H4 (cell line): ENCODE measurements at places on chromosomes 2 and 18. TPM values are rescaled to one million over a fixed set of nuclear protein-coding genes. Genes with fewer than 3 reads are reported as not detected.

COBLL1 gene
- 5.0 and 15.8 TPM in 2 replicates for total RNA-seq

GRCh38 chr18:70142001-70142400, 63.5 kb downstream of the RTTN start:
- no peak for DNase-seq

DNA sequence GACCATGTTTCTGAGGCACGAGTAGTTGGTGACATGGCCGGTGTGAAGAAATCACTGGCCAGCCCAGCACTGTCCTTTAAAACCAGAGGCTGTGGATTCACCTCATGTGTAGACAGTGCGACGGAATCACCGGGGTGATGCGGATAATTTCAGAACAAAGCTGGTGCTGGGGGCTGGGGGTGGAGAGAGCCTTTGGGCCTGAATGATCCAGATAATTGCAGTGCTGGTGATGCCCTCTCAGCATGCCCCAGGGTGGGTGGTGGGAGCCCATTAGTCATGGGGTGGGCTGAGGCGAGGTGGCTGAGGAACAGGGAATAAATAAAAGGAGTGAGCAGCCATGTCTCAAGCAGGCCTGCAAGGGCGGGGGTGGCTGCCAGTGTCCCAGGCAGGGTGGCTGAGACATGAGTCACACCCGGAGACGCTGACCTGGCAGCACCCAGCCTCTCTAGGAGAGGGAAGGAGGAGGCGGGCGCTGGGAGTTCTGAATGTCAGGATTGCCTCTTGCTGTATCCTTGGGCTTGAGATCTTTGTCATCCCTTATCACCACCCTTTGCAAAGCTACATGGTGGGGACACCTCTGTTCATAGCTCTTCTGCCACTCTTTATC, 151.1 kb upstream of the MSH6 start:
- DNase-seq: peak; percentile 78

GRCh38 chr2:8300216-8300615, 381.6 kb upstream of the ID2 start:
- no peak for DNase-seq

DNA sequence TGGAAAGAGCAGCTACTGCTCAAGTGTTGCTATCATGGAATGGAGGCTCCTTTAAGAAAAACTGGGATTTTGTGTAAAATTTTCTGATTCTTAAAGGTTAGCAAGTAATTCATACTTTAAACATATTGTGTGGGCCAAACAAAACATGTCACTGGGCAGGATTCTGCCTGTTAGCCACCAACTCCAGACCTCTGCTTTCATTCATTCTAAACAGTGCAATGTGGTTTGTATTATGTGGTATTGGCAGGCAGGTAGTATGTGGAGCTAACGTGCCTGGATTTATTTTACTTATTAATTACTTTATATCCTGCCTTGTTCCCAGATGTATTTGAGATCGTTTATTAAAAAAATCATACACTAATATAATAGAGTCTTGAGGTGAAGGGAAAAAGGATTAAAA, 1521.3 kb upstream of the ACVR2A start:
- peak; percentile 21 for DNase-seq

GRCh38 chr2:25806941-25807340, 71.3 kb downstream of the ASXL2 start:
- no peak for DNase-seq

- DNase-seq: no peak
These were observed 5.5 kb upstream of the CYP26B1 start for GRCh38 chr2:72153026-72153791.
